ENCODE measurements at places on chromosomes 5 and 9. TPM values are rescaled to one million over a fixed set of nuclear protein-coding genes. Genes with fewer than 3 reads are reported as not detected.
A peak's percentile ranks its signal among the peaks of the same experiment; 100 is the strongest.

- DNase-seq: no peak
These were observed 52.9 kb downstream of the CETN3 start for GRCh38 chr5:90356622-90357021.

The ACOT12 gene
- not detected for polyA plus RNA-seq

The TMOD1 gene
- polyA plus RNA-seq: 2.4 TPM

The FOXI1 gene
- not detected for polyA plus RNA-seq

The FBLL1 gene
- 0.20 TPM for polyA plus RNA-seq

The NUDT12 gene
- polyA plus RNA-seq: 3.0 TPM

DNA sequence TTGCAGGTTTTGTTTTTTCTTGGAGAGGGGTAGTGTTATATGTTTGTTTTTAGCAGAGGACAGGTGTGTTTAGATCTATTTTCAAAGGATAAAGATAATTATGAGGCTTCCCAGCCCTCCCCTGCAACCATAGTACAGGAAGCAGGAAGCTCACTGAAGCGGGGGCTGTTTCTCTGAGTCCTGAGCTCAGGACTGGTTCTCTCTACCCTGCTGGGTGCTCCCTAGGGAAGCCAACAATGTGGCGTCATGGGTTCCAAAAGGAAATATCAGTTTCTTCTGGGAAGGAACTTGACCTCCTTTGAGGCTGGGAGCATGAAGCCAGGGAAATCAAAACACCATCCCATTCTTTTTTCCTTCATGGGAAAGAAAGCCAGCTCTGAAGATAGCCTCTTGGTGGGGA is 62.2 kb downstream of the RAD23B start:
- no peak for DNase-seq

GRCh38 chr5:91139572-91140200 is 243.4 kb downstream of the ARRDC3 start:
- DNase-seq: no peak

The CCNO gene
- 0.33 TPM for polyA plus RNA-seq

- no peak for DNase-seq
These were observed 916 bp downstream of the SHLD3 start for GRCh38 chr5:65625743-65626142.

The CRB2 gene
- polyA plus RNA-seq: 0.52 TPM

The SURF4 gene
- 29.7 TPM for polyA plus RNA-seq

The ANKRD20A1 gene
- 0.77 TPM for polyA plus RNA-seq

DNA sequence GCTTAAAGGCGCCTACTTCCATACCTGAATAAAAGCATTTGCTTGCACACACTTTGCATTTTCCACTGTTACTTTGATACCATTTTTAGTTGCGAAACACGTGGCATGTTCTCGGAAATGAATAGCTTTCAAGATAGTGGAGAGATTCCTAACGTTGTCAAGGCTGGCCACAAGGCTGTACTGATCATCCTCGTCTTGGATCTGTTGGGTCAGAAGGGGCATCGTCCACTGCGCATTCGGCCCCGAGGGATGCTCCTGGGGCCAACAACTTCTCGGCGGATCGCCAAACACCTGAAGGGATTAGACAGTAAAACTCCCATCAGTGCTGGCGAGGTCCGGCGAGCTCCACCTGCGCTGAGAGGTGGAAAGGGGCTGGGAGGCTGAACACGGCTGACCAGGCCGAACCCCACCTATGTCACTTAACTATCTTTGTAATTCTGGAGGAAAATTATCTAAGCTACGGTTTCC is 599 bp downstream of the RAD1 start:
- peak; percentile 86 for DNase-seq

DNA sequence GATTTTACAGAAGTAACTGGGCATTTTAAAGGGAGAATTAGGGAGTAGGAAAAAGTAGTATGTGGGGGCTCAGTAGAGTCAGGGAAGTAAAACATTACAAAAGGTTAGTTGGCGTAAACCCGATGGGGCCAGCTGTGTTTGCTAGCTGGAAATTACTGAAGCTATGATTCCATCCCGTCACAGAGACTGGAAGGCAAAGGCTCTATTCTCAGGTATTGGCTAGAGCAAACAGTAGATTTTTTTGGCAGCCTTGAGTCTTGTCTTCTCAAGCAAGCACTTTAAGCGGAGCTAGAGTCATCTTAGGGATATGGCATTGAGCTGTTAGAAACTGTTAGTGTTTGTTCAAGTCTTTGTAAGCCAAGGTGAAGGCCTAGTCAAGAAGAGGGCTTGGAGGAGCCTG is 121.5 kb downstream of the PAM start:
- no peak for DNase-seq

The CXCL14 gene
- polyA plus RNA-seq: 45.9 TPM

GRCh38 chr5:112219000-112219399 is 200.1 kb downstream of the EPB41L4A start:
- DNase-seq: no peak

The MEF2C gene
- polyA plus RNA-seq: 24.3 TPM

GRCh38 chr9:12849486-12850003 is 74.7 kb downstream of the LURAP1L start:
- DNase-seq: no peak

DNA sequence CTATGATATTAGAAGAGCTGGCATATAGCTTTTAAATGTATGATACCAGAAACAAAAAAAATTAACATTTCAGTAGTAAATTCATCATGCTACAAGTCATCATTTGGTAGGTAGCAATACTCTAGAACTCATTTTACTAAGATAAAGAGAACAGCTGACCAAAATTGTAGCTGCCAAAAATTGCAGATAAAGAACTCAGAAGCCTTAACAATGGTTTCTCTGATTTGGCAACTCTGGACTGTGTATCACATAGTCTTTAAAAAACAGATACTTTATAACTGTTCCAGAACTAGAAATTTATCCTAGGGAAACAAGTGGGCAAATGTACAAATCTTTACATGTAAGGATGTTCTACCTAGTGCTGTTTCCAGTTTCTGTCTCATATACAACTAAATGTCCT is 33.9 kb downstream of the ZFR start:
- DNase-seq: no peak

The PLAC8L1 gene
- polyA plus RNA-seq: 1.3 TPM

The RALGDS gene
- polyA plus RNA-seq: 27.2 TPM

GRCh38 chr9:95497772-95498171 is 19.0 kb downstream of the PTCH1 start:
- no peak for DNase-seq

- DNase-seq: no peak
These were observed 16.2 kb downstream of the SPTAN1 start for GRCh38 chr9:128568470-128569078.

The CTNNAL1 gene
- polyA plus RNA-seq: 41.6 TPM

GRCh38 chr9:11338130-11338529 is 725.3 kb upstream of the PTPRD start:
- DNase-seq: no peak

The INSL6 gene
- not detected for polyA plus RNA-seq

DNA sequence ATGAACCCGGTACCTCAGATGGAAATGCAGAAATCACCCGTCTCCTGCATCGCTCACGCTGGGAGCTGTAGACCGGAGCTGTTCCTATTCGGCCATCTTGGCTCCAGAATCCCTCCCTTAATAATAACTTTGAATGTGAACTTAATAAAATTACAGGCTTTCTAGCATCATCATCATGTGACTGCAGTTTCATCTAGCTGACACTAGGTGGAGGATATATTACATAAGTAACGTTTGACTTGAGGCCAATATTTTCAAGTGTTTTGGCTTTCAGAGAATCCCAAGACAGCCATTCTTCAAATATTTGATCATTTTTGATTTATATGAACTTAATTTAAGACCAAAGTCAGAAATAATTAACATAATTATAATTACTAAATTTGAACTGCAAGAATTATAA is 474.9 kb upstream of the CDH10 start:
- DNase-seq: no peak

The ECM2 gene
- polyA plus RNA-seq: 0.22 TPM

The TNFSF15 gene
- polyA plus RNA-seq: 0.23 TPM

GRCh38 chr5:173094012-173094661 is 38.0 kb downstream of the CREBRF start:
- DNase-seq: no peak

The ANKRD34B gene
- polyA plus RNA-seq: 0.06 TPM

The DAB2IP gene
- 5.0 TPM for polyA plus RNA-seq

The FOXD4L4 gene
- polyA plus RNA-seq: 0.10 TPM

GRCh38 chr5:57538341-57538955 is 55.8 kb upstream of the ACTBL2 start:
- DNase-seq: no peak

The SPATA6L gene
- polyA plus RNA-seq: 0.57 TPM

DNA sequence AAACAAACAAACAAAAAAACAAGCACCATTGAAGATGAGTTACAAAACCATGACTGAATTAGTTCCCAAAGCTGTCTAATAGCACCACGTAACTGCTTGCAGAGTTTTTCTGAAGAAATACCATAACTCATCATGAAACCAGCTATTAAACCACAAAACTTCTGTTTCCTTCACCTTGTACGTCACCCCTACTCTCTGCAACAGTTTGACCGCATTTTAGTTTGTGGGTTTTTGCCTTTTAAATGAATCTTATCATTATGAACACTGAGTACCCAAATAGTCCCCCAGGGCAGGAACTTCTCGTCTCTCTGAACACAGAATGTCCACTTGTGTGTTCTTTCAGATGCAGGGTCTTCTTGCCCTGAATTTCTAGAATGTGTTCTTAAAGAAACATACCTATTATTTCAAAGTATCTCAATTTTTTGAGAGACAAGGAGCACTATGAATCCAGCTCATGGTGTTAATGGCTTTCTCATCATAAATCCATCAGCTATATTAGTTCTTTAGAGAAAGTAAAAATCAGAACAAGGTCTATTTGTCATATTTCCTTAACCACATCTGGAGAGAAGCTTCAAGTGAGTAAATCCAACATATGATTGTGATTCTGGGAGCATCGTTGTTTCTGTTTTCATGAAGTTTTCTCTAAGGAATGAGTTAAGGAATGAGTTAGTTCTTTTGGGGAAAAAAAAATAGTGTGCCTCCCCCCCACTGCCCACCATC is 210.6 kb downstream of the AUH start:
- no peak for DNase-seq

The LCN6 gene
- 5.0 TPM for polyA plus RNA-seq

The FUT7 gene
- 6.9 TPM for polyA plus RNA-seq

The CKMT2 gene
- 1.6 TPM for polyA plus RNA-seq

- DNase-seq: peak; percentile 40
These were observed 62.5 kb downstream of the COL23A1 start for GRCh38 chr5:178527458-178528307.

GRCh38 chr5:77280036-77280435 is 69.6 kb downstream of the PDE8B start:
- no peak for DNase-seq

DNA sequence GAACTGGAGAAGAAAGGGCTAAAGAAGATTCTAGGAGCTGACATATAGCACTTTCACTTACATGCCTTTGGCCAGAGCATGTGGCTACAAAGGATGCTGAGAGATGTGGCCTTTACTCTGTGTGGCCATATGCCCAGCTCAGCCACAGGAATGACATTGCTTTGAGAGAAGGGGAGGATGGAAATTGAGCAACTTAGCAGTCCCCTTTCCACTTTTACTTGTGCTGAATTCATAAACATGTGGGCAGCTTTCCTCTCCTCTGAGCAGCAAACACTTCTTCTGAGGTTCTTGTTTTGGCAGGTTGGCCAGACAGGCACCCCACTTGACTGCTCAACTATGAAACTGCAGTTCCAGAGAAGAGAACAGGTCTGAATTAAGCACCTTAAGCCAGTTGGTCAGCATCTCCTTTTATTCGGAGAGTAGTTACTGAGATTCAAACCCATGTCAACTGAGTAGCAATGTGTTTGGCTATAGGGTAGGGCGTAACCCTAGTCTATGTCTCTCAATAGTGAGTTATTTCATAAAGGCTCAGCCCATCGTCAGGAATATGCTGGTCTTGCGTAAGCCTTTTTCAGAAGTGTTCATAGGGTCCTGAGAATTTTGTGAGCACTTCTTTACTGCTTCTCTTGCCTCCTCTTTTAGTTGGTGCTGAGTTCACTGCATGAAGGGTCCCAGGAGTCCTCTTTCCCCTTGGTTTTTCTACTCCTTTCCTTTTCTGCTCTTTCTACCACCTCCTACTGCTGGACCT is 134.5 kb downstream of the PALM2AKAP2 start:
- no peak for DNase-seq

DNA sequence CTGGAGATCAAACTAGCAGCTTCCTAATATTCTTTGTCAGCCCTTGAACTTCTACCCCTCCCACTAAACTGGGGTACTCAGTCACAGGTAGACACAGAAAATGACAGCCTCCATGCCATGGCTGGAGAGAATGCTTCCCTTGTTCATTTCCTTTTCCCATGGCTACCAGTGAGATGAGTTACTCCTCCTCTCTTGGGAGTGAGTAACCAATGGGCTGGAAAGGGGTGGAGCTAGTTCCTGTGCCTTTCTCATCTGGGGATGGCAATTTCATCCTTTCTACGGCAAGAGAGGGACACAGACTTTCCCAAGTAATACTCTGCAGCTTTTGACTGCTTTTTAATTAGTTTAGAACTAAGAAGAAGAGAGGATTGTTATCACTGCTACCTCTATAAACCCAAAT is 1045.6 kb upstream of the WWC1 start:
- DNase-seq: no peak

The LMAN2 gene
- polyA plus RNA-seq: 72.5 TPM

DNA sequence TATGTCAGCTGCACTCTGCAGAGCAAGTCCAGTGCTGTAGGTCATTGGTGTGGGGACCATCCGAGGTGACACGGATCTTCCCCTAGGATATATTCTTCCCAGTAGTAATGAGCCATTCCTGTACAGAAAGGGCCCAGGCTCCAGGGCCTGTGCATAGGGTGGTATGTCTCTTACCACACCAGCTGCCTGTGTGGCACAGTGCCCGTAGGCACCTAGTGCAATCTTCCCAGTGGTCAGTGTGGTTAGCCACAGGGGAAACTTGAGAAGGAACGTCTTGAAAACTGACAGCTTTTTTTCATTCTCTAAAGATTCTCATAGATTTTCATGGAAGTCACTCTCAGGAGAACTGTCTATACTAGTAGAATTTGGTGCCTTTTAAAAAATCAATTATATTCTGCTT is 39.8 kb downstream of the CYSTM1 start:
- DNase-seq: no peak

GRCh38 chr5:86970361-86970760 is 297.3 kb upstream of the RASA1 start:
- no peak for DNase-seq

GRCh38 chr9:77457916-77458592 is 190.1 kb downstream of the GNA14 start:
- peak; percentile 81 for DNase-seq

DNA sequence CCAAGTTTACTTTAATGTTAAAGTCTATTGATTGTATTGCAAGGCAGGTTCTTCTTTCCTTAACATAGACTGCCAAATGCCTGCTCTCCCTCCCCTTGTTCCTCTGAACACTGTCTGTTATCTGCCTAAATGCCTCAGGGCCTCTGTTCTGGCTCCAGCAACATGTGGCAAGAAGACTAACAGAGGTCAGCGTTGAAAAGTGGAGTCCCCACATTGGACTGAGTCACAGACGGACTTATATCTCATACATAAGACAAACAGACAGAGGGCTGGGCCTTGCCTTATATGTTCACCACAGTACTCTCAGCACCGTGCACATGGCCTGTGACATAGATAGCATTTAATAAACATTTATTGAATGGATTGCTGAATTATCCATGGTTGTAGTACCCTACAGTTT is 91.4 kb downstream of the TSSK1B start:
- no peak for DNase-seq
